ENCODE measurements at places on chromosomes 2 and 18.

- DNase-seq = no peak
Observed at GRCh38 chr2:132268977-132269523, 107.3 kb upstream of the ANKRD30BL start.

- no peak for DNase-seq
Observed at GRCh38 chr2:8803658-8804379, 33.6 kb downstream of the KIDINS220 start.

DNA sequence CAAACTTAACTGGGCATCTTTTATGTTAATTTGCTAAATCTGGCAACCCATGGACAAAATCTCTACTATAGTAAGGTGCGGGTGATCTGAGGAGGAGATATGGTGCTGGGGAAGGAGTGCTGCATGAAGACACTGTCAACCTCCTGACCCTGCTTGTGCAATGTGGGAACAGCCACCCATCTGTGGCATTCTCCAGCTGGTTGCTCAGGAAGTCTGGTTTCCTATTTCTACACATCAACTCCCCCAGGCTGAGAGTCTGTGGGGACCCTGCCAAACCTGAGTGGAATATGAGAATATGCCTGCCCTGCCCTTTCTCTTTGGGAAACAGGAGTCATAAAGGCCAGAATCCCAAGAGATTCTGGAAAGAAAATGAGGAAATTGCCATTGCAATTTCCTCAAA lies 60.1 kb upstream of the PAX3 start:
- DNase-seq = no peak

DNA sequence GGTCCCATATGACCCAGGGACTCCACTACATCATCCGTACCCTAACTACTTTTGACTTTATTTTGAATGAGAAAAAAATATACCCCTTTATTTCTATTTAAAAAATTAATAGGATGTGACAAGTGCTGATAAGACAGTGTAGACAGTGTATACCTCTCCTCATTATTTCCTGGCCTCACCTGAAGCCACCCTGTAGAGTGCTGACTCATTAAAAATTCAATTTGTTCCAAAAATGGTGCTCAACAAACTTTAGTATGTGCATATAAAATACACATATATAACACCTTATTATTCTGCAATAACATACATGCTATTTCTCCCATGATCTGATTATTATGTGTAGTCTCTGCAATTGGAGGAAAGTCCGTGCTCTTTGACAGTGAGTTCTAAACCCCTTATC lies 20.8 kb downstream of the NOL4 start:
- DNase-seq = no peak

DNA sequence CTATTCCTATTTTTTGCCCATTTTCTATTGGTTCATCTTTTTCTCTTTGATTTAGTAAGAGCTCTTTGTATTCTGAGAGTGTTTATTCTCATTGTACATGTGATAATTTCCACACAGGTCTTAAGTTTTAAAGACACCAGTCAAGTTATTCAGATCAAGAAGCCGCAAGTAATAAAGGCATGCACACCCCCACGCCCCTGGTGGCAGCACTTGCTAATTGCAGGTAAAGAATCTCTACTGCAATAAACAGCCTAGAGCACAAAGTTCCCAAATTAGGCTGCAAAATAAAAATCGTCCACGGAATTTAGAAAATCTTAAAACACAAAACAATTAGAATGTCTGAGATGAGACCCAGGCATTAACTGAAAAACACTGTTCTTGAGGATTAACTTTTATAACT lies 45.2 kb downstream of the ST3GAL5 start:
- DNase-seq = no peak

DNA sequence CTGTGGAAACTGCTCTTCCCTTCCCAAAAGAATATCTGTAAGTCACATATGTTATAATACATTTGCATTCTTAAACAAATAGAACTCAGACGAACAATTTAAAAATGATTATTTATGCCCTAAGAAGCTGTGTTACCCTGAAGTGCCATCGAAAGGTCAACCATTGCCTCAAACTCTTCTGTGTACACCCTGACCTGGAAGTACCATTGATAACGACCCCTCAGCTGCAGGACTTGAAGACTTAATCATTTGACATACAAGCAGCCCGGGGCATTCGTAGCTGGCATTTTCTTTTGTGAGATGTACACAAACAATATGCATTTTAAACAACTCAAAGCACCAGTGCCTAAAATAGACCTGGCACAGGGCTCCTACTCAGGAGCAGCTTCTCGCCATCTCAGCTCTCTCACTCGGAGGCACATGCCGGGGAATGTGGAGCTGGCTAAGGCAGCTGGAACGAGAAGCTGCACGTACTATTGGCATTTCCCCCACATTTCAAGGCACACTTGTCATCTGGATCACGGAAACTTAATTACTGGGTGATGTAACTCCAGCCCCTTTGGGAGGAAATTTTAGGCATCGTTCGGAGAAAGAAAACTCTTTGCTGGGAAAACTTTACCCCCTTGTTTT lies 170.0 kb upstream of the GALNT5 start:
- DNase-seq = no peak

- no peak for DNase-seq
Observed at GRCh38 chr2:46845542-46846486, 69.8 kb downstream of the MCFD2 start.

- no peak for DNase-seq
Observed at GRCh38 chr2:220552790-220553535, 925.5 kb downstream of the SLC4A3 start.

GRCh38 chr2:132776287-132776686 lies 106.3 kb upstream of the LYPD1 start:
- no peak for DNase-seq

DNA sequence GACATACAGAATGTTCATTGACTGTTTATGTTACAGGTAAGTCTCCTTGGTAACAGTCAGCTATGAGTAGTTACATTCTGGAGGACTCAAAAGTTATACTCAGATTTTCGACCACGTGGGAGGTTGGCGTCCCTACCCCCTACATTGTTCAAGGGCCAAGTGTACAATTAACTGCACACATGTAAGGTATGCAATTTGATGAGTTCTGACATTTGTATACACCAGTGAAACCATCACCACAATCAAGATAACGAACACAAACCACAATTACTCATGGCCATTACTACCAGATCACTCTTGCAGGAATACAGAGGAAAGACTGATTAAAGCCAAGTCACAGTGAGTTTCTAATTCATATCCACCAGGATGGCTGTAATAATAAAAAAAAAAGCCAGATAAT lies 39.6 kb upstream of the LDLRAD4 start:
- DNase-seq = no peak

DNA sequence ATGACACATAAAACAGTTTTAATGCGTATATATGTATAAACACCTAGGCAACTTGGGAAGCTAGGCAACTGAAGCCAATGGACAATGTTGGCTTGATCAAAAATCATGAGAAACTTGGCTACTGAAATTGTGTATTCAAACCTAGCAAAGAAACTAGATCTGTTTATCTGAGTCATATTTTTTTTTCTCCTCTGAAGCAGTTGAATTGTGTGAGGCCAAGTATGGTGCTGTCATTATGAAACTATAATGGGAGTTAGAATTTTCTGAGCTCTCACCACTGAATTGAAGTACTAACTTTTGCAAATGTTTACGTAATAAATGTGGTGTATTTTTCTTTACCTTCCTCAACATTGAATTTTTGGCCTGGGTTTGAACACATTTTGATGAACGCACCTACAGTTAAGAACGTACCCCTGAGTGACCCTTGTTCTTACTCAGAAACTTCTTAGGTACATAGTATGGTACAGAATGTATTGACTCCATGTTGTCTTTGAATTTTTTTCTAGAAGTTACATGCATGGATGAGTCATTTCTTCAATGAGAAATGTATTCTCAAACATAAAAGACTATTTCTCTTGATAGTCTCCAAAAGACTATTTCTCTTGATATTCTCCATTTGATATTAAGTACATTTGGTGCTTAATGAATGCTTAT lies 23.8 kb downstream of the CD28 start:
- no peak for DNase-seq

- no peak for DNase-seq
Observed at GRCh38 chr18:361100-361732, 93.4 kb upstream of the THOC1 start.

GRCh38 chr18:13800505-13801259 lies 23.3 kb upstream of the MC5R start:
- no peak for DNase-seq

DNA sequence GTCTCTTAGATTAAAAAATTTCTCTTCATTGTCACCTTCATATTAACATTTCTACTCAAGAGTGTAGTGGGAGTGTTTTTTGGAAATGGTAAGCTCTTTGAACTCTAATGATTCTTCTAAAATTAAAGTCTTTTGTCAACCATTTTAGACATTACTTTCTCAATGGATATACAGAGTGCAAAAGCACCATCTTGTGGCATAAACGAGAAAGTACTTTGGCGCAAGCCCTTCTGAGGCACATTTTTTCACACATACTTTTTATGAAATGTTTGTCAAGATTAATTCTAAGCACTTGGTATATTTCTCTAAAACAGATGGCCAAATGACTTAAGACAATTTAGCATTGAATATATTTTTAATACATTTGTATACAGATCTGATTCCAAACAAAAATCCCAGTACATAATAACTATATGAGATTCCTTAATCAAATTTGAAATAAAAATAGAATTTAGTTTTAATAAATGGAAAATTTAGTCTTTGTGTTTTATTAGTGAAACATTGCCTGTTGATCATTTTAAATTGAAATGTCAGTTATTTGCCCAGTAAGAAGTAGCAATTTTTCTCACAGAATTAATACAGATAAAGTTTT lies 63.3 kb upstream of the GALNT5 start:
- DNase-seq = no peak

GRCh38 chr2:28544405-28544921 lies 48.6 kb downstream of the PLB1 start:
- DNase-seq = no peak

DNA sequence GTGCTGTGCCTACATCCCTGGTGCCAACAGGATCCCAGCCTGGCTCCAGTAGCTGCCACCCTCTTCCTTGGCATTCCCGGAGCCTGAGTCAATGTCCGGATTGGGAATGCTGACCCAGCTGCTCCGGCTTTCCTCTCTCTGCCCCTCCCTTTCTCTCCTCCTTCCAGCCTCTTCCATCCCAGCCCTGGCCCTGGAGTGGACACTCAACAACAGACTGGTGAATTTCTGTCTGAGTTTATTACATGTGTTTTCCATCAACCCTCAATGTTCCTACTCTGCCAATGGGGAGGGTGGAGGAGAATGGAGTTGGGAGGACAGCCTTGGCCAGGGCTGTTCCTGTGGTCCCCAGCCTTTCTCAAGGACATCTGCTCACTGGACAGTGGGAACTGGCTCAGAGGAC lies 917 bp upstream of the PRKAG3 start:
- no peak for DNase-seq

DNA sequence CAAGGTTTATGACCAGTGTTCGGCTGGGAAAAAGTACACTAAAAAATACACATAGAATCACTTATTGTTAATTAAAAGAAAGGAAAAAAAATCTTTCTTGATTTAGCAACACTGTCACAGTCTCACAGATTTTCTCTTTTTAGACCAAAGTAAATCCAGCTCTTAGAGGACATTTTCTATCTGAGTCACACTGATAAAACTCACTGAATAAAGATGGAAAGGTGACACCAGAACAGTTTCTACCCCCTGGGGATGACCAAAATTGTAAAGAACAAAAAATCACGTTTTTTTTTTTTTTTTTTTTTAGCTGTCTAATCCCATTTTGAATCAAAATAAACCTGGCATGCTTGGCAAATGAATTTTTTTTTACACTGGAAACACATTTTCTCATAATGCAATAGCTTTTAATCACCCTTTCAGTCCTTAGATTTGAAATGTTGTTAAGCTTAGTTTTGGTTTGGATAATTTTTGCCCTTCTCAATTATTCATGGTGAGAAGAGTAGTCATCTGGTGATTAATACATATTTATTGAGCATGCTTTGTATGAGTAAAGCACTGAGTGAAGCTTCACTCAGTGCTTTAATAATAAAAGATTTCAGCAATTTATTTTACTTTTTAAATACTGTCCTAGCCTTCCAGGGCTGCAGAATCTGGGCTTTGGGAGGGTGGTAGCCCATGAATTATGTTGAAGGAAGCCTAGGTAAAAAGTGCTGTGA lies 886.3 kb downstream of the SLC4A3 start:
- no peak for DNase-seq

- no peak for DNase-seq
Observed at GRCh38 chr2:22282220-22282619, 1102.8 kb upstream of the KLHL29 start.

DNA sequence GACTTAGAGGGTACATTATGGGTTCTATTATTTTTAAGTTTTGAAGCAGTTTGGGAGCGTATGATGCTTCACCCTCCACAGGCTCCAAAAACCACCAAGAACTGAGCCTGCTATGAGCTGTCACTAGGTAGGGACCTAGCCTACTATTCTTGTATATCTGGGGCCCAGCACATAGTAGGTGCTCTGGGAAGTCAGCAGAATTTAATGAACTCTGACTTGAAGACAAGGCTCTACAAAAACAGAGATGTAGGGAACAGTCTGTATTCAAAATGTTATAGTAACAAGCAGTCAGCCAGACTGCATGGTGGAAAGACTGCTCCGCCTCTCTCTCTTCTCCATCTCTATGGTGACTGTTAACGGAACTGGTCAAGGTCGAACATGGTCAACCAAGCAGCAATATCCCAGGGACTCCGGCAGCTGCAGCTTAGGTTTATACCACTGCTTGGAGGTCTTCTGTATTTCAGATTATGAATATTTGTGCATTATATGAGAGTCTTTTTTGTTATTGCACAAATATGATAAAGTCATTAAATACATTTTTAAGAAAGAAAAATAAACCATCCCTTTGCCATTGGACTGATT lies 22.2 kb upstream of the YWHAQ start:
- no peak for DNase-seq

GRCh38 chr2:156005531-156005930 lies 327.0 kb downstream of the NR4A2 start:
- no peak for DNase-seq

- DNase-seq = no peak
Observed at GRCh38 chr2:235086481-235087184, 134.8 kb downstream of the SH3BP4 start.

GRCh38 chr2:1707771-1708418 lies 36.4 kb downstream of the PXDN start:
- DNase-seq = peak; percentile 67

GRCh38 chr2:151974988-151975387 lies 123.9 kb downstream of the CACNB4 start:
- DNase-seq = no peak

GRCh38 chr18:75696391-75696790 lies 268.9 kb upstream of the SMIM21 start:
- DNase-seq = no peak

GRCh38 chr2:239138610-239139009 lies 262.2 kb downstream of the HDAC4 start:
- no peak for DNase-seq

- DNase-seq = no peak
Observed at GRCh38 chr2:111239107-111239506, 118.4 kb downstream of the BCL2L11 start.

- no peak for DNase-seq
Observed at GRCh38 chr2:239819091-239819973, 205.8 kb downstream of the NDUFA10 start.

DNA sequence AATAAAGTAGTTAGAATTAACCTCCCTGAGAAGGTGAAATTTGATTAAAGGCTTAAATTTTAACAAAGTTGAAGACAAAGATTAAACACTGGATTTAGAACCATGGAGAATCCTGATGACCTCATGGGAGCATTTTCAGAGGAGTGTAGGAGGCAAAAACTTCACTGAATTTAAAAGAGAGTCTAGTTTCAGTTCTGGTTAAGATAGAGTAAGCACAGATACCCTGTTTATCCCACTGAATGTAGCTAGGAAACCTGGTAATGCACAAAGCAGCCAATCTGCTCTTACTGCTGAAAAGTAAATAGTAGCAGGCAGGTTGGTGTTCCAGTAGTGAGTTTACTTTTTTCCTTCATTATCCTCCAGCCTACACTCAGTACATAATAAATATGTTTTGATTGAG lies 654.9 kb upstream of the SYT4 start:
- no peak for DNase-seq
